CD8-positive, alpha-beta T cell (primary cell): ENCODE measurements at places on chromosomes 5 and 9.

DNA sequence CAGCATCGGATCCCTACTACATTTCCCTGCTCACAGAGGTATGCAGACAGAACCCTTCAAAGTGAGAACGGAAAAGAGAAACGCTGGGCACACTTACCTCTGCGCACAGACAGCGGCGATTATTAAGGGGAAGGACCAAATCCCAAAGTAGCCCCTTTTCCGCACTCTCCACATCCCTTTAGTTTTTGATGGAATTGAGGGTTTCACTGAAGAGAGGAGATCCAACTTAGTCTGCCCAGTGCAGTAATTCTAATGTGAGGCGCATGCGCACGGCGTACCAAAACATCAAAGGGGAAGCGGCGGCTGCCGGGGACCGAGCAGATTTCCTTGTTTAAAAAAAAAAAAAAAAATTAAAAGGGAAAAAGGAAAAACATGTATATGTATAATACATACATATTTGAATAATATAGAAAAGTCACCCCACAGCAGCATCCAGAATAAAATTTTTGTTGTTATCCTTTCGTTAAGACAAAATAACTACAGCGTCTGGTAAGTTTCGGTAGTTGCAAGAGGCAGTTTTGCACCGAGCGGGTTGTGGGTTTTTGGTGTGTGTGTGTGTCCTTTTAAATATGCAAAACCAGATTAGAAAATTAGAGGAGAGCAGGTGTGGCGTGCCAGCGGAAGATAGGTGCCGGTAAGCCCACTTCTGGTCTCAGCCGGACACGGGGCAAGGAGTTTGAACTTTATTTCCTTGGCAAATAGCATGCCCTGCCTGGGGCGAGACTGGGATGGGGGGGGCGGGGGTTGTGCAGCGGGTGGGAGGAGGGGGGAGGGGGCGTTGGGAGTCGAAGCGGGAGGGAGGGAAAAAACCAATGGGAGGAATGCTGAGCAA is at the start of gene GABRB2:
Gene GABRB2 (minus strand): TSS at position 256 of the 832 bp plus-strand sequence. CDS start 82 bp downstream, at position 174.
- peak; percentile 16 for DNase-seq

DNA sequence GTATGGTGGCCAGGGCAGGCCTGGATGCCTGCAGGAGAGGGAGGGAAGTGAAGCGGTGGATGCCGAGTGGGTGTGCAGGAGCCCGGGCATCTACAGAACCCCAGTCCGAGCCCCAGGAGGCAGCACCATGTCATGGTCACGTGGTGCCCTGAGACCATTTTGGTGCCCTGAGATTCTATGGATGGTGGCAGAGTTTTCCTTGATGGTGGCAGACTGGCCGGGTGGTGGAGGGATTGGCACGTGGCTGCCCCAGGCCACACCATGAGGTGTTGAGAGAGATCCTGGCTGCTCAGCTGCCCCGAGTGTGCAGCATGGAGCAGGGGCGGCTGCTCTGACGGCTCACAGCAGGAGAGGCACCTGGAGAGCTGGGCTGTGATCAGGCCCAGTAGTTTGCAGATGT is 52.3 kb downstream of the SYK start:
- DNase-seq = no peak

DNA sequence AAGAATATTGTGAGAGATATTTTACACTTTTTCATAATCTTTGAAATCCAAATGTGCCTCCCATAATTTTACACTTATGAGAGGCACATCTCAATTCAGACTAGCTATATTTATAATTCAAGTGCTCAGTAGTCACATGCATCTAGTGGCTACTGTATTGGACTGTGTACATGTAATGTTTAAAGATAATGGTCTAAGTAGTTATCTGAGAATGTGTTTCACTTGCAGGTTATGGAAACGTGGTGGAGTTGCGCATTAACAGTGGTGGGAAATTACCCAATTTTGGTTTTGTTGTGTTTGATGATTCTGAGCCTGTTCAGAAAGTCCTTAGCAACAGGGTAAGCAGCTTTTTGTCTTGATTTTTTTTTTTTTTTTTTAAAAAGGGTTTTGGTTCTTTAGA is 28.8 kb downstream of the G3BP1 start:
- DNase-seq = no peak

DNA sequence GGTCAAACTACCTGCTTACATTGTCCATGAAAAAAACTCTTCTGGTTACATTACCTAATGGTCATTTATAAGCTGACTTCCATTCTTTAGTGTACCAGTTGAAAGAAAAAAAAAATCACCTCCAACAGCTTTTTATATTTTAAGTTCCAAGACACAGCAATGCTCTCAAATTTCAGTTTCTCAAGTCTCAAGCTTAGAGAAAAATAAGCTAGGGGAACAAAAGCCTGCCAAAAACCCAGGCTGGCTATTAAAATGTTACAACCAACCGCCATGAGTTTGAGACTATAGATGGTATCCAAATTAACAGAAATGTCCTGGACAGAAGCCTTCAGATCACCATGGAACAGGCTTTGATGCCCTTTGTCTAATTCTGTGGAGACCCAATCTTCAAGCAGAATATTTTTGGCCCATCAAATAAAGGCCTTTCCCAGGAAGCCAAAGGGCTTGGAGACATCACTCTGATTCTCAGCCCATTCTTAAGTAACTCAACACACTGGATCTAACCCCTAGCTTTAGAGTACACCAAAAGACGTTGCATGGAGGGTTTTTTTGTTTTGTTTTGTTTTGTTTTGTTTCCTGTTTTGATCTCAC is 343.7 kb downstream of the GLIS3 start:
- DNase-seq = no peak

GRCh38 chr5:55540525-55540924 is 5.8 kb upstream of the PLPP1 start:
- no peak for DNase-seq

- DNase-seq = no peak
Observed at GRCh38 chr5:143776951-143777350, 35.0 kb upstream of the HMHB1 start.

DNA sequence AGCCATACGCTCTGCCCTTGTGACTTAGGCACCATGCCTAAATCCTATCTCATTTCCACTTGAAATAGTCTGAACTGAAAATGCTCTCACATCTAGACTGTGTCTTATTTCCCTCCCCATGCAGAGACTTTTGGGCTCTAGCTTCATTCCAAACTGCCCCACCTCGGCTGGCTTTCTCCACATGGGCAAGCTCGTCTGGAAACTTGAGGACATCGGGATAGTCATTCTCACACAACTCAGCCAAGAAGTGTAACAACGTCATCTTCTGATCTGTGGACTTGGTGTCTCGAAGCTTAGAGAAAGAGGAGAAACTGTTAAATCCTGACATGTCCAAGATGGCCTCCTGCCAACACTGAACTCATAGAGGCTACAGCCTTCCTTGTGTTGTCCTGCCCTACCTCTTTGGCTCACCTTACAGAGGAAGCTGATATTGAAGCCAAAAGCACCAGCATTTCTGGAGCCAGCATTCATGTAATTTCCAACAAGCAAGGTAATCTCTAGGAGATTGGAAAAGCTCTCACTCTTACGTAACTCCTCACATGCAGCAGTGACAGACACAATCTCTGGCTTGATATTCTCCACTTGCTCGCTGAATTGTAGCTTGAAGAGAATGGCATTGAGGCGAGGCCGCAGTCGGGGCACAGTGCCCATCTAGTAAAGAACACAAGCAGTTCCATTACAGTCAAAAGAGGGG is 39.6 kb downstream of the PCDHGC5 start:
- DNase-seq = no peak

GRCh38 chr9:121783111-121783510 is 131.7 kb downstream of the DAB2IP start:
- no peak for DNase-seq

DNA sequence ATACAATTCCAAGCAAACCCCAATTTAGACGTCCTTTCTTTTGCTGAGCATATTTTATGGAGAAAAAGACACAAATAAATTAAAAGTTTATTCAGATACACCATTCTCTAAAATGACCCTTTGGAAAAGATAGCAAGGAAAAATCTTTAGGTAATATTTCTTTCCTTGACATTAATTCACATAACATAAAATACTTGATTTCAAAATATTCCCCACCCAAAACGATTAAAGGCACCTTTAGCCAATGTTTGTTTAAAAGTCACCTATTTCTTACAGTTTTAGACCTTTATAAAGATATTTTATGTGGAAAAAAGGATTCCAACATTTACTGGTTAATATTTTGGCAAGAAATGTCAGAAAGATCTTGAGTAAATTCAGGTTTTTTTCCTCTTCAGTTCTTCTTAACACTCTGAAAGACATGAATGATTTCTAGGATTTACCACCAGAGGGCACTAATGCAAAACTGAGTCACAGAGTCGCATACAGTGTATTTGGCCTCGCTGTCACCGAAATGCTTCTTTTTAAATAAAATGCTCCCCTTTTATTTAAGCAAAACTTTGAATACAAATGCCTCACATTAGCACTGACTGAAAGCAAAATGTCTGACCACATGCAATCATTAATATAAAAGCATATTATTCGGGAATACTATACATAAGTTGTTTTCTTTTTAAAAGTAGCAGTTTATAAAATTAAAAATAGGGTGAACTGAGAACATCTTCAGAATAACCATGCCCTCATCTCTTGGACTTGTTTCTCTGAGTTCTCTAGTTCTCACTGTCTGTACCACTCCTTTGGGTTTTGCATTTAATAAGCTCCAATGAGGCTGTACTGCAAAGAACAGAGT is 122.5 kb downstream of the SLC1A3 start:
- DNase-seq = no peak

DNA sequence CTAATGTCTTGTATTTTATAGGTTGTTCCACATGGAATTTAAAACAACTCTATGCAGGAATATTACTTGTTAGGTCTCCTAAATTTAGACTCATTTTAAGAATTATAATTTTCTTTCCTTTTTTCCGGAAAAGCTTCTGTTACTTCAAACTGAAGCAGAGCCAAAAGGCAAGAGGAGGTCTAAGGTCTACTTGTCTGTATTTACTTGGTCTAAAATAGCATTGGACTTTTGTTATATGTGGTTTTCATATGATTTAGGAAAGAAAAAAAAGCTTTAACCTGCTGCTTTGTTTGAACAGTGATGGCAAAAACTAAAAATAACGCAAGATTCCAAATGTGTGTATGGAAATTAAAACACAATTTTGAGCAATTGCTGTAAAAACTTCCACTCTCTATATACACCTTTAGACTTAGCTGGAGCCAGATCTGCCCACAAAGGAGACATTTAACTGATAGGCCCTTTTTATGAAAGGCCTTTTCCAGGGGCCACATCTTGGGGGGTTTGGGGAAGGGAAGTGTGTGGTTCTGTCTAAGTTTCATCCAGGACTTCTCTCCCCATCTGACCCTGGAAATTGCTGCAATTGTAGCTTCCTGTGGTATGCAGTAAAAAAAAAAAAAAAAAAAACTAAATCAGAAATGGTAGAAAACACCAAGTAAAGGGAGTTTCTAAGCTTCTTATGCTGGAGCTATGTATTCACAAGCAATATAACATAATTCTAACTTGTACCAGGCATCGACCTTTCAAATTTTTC is 307.7 kb upstream of the MEF2C start:
- no peak for DNase-seq

DNA sequence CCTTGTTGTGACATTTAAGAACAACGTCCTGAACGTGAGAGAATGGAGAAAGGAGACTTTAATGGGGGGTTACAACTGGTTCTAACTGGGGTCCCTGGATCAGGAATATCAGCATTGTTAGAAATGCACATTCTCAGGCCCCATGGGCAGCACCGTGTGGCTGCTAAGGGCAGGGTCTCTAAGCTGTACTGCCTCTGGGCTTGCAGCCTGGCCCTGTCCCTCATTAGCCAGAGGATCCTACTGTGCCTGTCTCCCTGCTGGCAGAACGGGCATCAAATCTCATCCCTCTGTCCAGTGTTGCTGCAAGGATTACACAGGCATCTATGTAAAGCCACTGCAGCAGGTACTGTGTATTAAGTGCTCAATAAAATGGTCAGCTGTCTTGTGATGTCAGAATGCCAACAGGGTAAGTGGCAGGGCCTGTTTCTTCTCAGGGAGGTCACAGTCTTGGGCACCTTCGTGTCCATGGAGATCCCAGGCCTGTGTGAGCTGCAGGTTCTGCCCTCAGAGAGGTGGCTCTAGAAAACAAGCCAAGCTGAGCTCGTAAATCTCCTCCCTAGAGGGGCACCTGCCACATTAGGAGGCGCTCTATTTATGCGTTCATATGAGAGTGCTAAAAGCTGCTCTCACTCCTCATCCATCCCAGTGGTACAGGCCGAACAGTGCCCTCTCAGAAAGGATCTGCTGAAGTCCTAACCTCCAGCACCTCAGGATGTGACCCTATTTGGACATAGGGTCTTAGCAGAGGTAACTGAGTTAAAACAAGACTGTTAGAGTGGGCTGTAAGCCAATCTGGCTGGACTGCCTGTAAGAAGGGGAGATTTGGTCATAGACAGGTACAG is 210.5 kb downstream of the GADD45G start:
- DNase-seq = no peak

DNA sequence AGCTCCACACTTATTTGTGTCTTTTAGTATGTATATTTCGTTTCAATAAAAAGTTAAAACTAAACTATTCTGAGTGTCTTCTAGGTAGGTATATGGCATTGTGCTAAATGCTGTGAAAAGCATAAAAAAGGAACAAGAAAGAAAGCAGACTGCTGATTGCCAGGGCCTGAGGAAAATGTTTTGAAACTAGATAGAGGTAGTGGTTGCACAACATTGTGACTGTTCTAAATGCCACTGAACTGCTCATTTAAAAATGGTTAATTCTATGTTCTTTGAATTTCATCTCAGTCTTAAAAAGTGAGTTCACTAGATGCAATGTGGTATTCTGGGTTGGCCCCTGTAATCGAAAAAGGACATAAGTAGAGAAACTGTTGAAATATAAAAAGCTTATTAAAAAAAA is 2.6 kb upstream of the ALAD start:
- DNase-seq = no peak

- no peak for DNase-seq
Observed at GRCh38 chr5:108315829-108316228, 66.1 kb downstream of the FBXL17 start.

DNA sequence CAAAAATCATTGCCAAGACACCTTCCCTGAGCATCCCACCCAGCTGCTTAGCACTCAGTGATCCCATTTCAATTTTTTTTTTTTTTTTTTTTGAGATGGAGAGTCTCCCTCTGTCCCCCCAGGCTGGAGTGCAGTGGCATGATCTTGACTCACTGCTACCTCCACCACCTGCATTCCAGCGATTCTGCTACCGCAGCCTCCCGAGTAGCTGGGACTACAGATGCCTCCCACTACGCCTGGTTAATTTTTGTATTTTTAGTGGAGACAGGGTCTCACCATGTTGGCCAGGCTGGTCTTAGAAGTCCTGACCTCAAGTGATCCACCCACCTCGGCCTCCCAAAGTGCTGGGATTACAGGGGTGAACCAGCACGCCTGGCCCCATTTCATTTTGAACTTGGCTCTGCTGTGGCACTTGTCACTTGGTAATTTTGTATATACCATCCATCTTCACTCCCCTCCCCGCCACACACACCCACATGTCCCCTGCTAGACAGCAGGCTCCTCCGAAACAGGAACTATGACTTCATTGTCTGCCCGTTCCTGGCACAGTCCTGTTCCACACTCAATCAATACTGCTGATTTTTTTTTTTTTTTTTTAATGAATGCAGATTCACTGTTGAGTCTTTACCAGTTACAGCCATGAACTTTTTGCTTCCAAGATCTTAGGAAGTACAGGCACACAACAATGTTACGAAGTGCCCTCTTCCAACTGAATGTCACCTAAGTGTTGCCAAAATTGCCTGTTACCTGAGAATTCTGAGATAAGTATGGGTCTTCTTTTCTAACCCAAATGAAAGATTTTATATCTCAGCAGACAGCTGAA is 17.3 kb upstream of the ZBTB34 start:
- DNase-seq = no peak
